NCI-H2029 (cell line): ENCODE measurements at places on chromosomes 5 and 9.

- DNase-seq, result no peak
These were observed 661 bp downstream of the NSMF start for GRCh38 chr9:137458194-137459151.

GRCh38 chr9:87519461-87519860 is 21.8 kb downstream of the DAPK1 start:
- DNase-seq, result no peak

GRCh38 chr9:107106416-107106815 is 176.7 kb upstream of the RAD23B start:
- DNase-seq, result no peak

- no peak for DNase-seq
These were observed 2.6 kb upstream of the FOXB2 start for GRCh38 chr9:77016526-77017504.

GRCh38 chr5:59722874-59723273 is 170.7 kb downstream of the PDE4D start:
- DNase-seq, result no peak

DNA sequence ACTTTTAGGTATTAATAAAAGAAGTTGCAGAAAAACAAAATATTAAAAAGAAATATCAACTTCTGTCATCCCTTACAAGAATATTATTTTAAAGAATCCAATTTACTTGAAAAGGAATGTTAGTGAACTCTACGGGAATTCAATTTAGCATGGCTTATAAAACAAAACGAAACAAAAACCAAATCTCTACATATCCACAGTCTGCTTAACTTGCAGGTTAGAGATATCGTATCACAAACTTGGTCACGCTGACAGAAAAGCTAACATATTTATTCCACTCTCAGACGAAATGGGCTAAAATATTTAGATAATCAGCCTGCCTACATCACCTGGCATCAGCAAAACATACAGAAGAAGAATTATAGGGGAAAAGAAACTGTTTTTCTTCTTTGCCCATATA is 92.7 kb downstream of the MPDZ start:
- DNase-seq, result no peak

GRCh38 chr5:174518512-174518911 is 205.9 kb upstream of the MSX2 start:
- no peak for DNase-seq

GRCh38 chr5:66702426-66702825 is 106.2 kb downstream of the MAST4 start:
- no peak for DNase-seq

DNA sequence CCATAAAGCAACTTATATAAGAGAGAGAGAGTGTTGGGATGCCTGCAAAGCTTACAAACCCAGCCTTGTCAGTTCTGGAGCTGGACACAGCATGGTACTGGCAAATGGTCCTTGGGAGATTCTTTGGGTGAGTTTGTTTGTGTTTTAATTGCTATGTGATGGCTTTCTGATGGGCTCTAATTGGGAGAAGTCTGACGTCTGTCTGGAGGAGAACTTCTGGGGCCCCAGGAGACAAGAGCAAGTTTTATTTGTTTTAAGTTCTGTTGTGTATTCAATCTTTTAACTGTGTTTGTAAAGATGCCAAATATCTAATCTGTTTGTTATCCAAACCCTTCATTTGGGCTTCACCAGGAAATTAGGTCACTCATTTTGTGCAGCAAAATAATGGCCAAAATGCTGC is 50.3 kb upstream of the AFAP1L1 start:
- no peak for DNase-seq

DNA sequence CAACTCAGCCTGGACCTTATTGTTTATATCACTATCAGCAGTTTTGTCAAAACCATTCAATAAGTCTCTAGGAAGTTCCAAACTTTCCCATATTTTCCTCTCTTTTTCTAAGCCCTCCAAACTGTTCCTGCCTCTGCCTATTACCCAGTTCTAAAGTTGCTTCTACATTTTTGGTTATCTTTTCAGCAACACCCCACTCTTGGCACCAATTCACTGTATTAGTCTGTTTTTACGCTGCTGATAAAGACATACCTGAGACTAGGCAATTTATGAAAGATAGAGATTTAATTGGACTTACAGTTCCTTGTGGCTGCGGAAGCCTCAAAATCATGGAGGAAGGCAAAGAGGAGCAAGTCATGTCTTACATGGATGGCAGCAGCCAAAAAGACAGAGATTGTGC is 744.4 kb upstream of the ADAMTS16 start:
- DNase-seq, result no peak
